ENCODE measurements at places on chromosomes 3 and 15. TPM values are rescaled to one million over a fixed set of nuclear protein-coding genes. Genes with fewer than 3 reads are reported as not detected.

AHSG gene
- not detected for total RNA-seq

CPA3 gene
- total RNA-seq, result not detected

ERICH6 gene
- total RNA-seq, result not detected

HRG gene
- not detected for total RNA-seq
